ENCODE measurements at places on chromosomes 4 and X. TPM values are rescaled to one million over a fixed set of nuclear protein-coding genes. Genes with fewer than 3 reads are reported as not detected.

DNA sequence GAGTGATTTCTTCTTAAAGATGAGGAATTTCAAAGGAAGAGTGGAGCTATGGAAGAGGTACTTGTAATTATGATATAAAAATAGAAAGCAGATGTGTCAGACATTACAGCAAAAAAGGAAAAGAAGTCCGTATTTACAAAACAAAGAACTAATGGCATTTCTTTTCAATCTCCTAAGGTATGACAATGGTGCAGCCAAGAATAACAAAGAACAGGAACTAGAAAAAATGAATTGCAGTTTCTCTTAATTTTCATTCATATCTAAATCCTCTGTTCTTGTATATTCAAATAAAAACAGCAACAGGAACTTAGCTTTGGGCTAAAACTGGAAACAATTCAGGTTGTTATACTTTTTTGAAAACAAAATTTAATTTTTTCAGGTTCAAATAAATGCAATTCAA lies 105.1 kb downstream of the SPRY1 start:
- DNase-seq = no peak
- H3K36me3 ChIP-seq = no peaks in the 10 kb centered on the region
- H3K27ac ChIP-seq = no peak overlapping the region

DNA sequence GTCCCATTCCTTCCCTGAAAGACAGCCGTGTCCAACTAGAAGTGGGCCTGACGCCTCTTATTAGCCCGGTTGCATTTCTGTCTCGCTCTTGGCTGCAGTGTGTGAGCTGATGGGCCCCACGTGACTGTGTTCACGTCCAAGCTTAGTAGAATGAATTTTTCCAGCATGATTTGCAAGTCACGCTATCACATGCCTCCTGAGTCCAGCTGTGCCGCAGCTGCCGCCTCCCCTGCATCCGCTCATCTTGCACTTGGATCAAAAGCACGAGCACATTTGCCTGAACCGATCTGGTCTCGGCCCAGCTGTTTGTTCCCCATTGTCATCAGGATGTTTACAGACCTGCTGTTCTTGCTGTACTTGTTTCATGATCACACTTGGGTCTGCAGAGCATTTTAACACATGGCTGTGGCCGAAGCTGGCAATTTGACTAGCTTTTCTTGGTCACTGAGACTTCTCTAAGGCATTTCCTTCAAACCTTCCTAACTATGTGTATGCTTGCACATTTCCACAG lies 126.5 kb downstream of the KIT start:
- H3K36me3 ChIP-seq = no peaks in the 10 kb centered on the region
- DNase-seq = peak; percentile 77
- H3K4me3 ChIP-seq = no peak overlapping the region
- no peaks in the 10 kb centered on the region for H3K4me1 ChIP-seq
- no peaks in the 10 kb centered on the region for H3K27me3 ChIP-seq

The ZCCHC18 gene
- total RNA-seq = not detected

- no peaks in the 10 kb centered on the region for H3K4me1 ChIP-seq
- DNase-seq = no peak
- H3K27ac ChIP-seq = no peak overlapping the region
- no peak overlapping the region for H3K4me3 ChIP-seq
- H3K36me3 ChIP-seq = no peaks in the 10 kb centered on the region
Measured at GRCh38 chrX:25226151-25226550, 210.4 kb upstream of the ARX start.

- no peak for DNase-seq
- H3K27me3 ChIP-seq = no peaks in the 10 kb centered on the region
- no peak overlapping the region for H3K27ac ChIP-seq
- no peaks in the 10 kb centered on the region for H3K36me3 ChIP-seq
Measured at GRCh38 chr4:15451181-15451865, 18.4 kb upstream of the CC2D2A start.

The UGT2B7 gene
- total RNA-seq = not detected
